DMS53 (cell line): ENCODE measurements at places on chromosomes 5 and 9.

DNA sequence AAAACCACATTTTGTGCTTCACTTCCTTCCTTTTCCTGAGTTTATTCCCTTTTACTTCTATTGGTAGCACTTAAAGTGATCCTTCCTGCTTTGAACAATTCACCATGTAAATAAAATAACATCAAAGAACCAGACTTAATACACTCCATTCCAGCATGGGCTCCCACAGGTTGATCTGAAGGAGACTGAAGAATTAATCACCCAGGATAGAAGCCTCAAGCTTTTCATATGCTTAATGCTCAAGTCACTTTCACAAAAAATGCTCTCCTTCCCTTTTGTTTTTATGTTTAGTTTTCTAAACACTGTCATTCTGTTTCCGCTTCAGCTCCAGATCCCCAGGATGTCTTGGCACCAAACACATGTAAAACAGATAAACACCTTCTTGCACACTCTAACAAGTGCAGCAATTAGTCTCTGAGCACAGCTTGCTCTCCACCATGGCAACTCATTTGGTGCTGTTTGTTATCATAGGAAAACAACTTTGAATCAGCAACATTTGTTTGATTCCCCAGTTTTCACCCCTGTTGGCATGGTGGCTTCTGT lies 37.0 kb downstream of the DMRTA1 start:
- peak; percentile 6 for DNase-seq

- no peak for DNase-seq
Observed at GRCh38 chr5:56167519-56167918, 65.6 kb downstream of the ANKRD55 start.

DNA sequence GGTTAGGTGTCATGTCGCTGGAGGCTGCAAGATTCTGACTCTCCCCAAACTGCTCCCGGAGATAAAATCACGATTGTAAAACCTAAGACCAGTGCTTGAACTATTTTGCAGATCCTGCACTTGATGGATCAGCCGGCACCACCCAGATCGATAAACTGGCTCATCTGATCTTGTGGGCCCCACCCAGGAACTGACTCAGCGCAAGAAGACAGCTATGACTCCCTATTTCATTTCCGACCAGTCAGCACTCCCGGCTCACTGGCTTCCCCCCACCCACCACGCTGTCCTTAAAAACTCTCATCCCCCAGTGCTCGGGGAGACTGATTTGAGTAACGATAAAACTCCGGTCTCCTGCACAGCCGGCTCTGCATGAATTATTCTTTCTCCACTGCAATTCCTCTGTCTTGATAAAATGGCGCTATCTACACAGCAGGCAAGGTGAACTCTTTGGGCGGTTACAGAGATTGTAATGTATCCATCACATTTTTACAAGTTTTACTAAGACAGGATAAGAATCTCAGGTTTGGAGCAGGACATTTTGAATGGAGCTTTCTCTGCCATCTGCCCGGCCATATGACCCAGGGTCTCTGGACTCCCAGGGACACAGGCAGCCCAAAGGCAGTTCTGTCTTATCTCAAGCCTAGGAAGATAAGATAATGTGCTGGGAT lies 10.6 kb upstream of the PPP1R26 start:
- DNase-seq: no peak

DNA sequence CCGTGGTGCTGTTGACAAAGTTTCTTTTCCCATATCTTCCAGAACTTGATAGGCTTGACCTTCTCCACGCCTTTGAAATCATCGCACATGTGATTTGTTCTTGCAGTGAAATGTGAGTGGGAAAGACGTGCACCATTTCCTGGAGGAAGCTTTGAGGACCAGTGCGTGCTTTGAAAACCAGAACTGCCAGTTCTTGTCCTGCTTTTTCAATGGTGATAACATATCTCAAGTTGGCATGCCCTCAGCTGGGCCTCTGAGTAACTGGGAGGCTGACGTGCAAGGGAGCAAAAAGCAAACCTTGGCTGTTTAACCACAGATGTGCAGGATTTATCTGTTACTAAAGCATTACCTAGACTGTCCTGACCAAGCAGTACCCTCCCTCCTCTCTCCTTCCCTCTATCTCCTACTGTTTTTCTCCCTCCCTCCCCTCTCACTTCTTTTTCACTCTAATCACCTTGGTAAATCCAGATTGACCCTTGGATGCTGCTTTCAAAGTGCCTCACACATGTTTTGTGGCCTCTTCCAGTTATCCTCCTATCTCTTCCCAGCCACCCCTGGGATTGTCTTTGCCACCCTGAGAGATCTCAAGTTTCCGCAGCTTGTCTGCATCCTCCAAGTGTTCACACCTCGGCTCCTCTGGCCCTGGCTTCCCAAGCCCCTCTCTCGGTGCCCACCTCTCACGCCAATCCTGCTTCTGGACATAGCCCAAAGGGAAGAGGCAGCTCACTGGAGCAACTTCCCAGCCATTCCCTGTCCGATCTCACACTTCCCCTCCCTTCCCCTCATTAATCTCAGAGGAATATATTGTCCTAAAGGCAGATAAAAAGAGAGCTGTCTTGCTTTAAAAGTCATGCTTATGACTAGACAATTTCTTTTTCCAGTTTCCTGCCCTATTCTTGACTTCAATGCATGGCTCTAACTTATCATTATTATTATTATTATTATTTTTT lies 198.3 kb downstream of the ERCC6L2 start:
- DNase-seq: peak; percentile 10
